Activated CD8-positive, alpha-beta memory T cell treated with anti-CD3 and anti-CD28 coated beads, Interleukin-2, amount 50 U/mL, for 4 hours (primary cell): ENCODE measurements at places on chromosomes 3 and 15.

DNA sequence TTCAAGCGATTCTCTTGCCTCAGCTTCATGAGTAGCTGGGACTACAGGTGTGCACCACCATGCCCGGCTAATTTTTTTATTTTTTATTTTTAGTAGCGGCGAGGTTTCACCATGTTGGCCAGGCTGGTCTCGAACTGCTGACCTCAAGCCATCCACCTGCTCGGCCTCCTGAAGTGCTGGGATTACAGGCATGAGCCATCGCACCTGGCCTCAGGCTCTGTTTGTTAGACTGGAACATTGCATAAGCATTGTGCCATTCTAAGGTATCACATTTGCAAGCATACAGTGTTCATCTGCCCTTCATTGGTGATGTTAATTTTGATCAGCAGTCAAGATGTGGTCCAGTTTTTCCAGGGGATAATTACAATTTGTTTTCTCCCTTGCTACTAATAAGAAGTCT is 43.0 kb downstream of the SQOR start:
- DNase-seq: no peak

GRCh38 chr3:9169956-9170850 is 79.2 kb downstream of the SRGAP3 start:
- no peak for DNase-seq

DNA sequence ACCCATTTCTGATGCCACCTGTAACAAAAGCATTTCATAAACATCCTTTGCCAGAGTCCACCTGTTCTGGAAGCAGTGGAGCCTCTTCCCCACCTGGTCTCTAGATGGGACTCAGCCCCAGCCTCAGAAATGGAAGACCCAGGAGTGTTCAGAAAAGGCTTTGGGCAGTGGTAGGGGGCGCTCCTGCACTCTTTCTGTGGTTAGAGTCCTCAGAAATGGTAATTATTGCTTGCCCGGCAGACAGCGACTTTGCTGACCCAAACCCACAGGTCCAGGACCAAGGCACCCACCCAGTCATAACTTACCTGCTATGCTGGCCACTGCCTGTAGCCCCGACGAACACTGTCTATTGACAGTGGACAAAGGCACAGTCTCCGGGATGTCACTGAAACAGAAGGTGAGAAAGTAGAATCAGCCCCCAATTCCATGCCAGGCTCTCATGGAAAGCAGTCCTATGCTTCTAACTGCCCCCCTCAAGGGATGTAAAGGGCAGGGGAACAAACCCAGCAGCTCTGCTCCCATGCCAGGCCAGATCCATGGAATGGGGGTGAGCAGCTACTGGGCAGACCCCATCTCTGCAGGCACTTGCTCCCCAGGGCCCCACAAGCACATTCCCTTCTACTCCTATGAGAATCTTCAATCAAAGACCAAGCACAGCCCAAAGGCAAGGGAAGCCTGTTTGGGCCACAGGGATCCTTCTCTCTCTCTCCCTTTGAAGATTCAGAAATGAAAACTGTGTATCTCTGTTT is 5.1 kb downstream of the ACAA1 start:
- no peak for DNase-seq

- peak; percentile 65 for DNase-seq
Measured at GRCh38 chr15:38670128-38671005, 105.8 kb upstream of the RASGRP1 start.

- DNase-seq: no peak
Measured at GRCh38 chr3:157938154-157938779, 168.0 kb downstream of the SHOX2 start.

GRCh38 chr3:13506680-13507079 is 26.6 kb downstream of the HDAC11 start:
- DNase-seq: no peak

DNA sequence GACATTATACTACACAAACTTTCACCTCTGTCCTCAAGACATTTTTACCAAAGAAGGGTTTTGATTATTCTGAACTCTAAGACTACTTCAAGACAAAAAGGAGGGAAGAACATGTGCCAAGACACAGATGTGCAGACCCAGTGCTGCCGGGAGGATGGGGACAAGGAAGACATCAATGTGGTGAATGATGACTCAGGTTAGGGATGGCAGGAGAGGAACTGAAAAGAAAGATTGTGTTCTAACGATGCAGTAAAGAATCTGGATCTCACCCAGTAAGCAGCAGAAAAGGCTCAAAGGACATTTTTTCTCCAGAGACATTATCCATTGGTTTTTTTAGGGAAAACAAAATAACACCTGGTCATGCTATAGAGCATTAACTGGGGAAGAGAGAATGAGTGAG is 449.9 kb upstream of the NR2F2 start:
- DNase-seq: no peak

DNA sequence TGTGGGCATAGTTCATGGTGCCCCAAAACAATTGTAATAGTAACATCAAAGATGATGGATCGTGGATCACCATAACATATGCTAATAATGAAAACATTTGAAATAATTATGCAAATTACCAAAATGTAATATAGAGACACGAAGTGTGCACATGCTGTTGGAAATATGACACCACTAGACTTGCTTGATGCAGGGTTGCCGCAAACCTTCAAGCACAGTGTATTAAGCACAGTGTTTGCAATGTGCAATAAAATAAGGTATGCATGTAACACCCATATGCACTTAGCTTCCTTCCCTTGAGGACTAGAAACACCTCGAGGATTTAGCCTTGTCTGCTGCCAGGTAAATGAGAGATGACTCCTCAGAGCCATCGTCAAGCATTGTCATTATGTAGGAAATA is 10.9 kb upstream of the GJD2 start:
- DNase-seq: no peak

GRCh38 chr3:24420224-24420623 is 74.4 kb downstream of the THRB start:
- no peak for DNase-seq

DNA sequence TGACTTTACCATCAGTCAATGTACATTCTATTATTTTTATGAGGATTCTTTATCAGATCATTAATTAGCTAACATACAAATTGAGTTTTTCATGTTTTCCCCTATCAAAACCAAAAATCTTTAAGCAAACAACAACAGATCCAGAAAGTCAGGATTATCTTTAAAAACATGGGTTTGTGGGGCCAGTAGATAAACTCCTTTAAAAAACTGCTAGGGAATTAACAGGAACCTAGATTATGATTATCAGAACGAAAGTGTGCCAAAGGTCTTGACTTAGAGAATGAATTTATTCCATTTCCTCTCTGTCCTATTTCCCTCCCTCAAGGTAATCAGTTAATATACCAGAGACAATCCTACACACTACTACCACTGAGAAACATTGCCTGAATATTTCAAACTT is 13.2 kb upstream of the CCDC13 start:
- DNase-seq: no peak

DNA sequence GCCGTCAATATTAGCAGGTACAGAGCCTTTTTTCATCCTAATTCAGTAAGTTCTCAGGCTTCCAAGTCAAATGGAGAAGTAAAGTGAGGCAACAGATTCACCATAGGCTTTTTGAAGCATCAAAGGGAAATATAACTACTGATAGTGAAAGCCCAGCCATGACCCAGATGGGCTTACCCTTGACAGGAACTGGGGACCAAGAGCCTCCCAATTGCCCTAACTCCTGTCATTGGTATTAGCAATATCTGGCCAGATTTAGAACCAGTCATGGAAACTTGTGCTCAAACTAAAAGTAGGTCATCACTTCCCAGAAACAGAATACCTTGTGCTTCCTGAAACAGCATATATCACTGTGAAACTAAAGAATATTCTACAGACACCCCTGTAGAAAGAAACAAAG is 33.0 kb downstream of the NME9 start:
- no peak for DNase-seq

- peak; percentile 58 for DNase-seq
Measured at GRCh38 chr15:71743861-71744382, 66.4 kb upstream of the NR2E3 start.

DNA sequence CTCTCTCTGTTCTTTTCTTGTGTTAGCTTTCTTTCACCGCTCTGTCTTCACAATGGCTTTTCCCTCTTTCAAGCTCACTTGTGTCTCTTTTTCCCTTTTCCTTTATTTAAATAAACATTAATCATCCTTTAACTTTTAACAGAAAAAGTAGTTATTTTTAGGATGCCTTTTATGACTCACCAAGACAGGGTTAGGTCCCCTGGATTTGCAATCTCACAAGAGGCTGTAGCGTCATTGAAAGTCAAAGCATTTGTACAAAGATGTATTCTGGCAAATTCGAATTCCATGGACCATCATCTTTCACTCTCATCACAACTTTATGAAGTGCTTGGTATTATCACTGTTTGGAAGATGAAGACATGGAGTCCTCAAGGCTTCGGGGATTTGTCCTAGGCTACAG is 34.8 kb upstream of the MCTP2 start:
- no peak for DNase-seq

- no peak for DNase-seq
Measured at GRCh38 chr3:33865133-33865532, 66.7 kb downstream of the PDCD6IP start.

GRCh38 chr3:79824166-79824565 is 56.4 kb upstream of the ROBO1 start:
- DNase-seq: no peak

DNA sequence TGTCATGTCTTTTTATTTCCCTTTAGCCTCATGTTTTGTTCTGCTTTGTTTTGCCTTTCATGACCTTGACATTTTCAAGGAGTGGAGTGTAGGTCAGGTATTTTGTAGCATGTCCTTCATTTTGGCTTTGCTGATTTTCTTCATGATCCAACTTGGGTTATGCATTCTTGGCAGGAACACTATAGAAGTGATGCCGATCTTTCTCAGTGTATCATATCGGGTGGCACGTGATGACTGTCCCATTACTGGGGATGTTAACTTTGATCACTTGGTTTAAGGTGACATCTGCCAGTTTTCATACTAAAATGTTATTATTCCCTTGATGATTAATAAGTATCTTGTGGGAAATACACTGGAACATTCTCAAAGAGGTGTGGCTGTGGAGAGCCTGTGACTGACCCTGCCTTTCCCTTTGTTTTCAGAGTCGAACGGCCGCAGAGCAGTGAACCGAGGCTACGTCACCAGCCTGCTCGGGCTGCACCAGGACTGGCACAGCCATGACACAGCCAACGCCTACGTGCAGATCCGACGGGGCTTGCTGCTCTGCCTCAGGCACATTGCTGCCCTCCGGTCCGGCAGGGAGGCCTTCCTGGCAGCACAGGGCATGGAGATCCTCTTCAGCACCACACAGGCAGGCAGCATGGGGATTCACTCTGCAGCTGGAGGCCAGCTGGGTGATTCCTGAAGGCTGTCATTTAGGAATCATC is 167.7 kb downstream of the AGBL1 start:
- no peak for DNase-seq

- DNase-seq: no peak
Measured at GRCh38 chr15:57100136-57100539, 181.7 kb downstream of the TCF12 start.

DNA sequence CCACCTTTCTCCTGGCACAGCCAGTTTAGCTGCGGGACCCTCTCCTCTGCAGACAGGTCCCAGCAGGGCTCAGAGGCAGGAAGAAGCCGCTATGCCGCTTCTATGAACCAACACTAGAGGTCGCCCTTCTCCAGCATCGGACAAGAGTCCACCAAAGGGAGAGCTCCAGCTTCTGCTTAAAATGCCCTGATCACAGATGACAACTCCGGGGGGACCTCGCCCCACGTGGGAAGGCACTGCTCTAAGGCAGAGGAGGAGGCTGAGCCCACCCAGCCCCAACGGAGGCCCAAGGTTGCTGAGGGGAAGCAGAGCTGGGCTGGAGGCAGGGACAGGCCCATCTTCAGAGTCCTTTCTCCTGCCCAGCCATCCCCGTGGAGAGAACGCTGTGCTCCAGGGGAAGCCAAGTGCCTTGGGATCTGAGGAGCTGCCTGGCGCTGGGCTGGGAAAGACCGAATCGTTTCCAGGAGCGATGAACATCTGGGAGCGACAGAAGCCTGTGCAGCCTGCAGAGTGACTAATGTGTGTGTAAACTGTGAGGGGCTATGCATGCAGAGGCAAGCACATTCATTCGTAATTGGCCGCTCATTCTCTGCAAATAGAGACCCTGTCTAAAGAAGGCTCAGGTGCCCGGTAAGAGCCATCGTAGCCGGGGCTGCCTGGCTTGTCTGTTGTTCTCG is 43.5 kb upstream of the BDH1 start:
- DNase-seq: peak; percentile 74

- no peak for DNase-seq
Measured at GRCh38 chr15:85500729-85501128, 120.3 kb downstream of the AKAP13 start.

- DNase-seq: no peak
Measured at GRCh38 chr15:85849946-85850345, 55.2 kb upstream of the KLHL25 start.

- no peak for DNase-seq
Measured at GRCh38 chr3:71614869-71615268, 31.3 kb upstream of the FOXP1 start.

GRCh38 chr3:194884649-194885315 is 199.1 kb downstream of the FAM43A start:
- DNase-seq: no peak

- DNase-seq: no peak
Measured at GRCh38 chr3:129625072-129625874, 18.8 kb upstream of the PLXND1 start.

- DNase-seq: no peak
Measured at GRCh38 chr15:71511796-71512681, 298.3 kb upstream of the NR2E3 start.

GRCh38 chr15:63093486-63094205 is 28.0 kb upstream of the LACTB start:
- peak; percentile 72 for DNase-seq

DNA sequence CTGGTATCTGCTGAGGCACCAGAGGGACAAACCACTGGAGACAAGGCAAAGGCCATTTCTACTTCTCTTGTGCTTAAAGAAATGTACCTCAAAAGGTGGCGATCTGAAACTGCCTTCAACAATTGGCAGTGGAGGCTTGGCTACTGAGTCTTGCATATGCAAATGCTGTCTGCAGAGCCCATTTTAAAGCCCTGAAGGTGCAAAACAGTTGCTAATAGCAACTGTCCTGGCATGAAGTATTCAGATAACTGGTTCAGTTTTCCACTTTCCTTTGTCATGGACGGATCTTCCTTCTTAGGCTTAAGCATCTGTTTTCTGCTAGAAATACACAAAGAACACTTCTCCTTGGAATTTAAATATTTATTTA is 71.4 kb upstream of the PSMD6 start:
- no peak for DNase-seq

GRCh38 chr3:15071699-15072098 is 6.6 kb upstream of the MRPS25 start:
- DNase-seq: no peak

DNA sequence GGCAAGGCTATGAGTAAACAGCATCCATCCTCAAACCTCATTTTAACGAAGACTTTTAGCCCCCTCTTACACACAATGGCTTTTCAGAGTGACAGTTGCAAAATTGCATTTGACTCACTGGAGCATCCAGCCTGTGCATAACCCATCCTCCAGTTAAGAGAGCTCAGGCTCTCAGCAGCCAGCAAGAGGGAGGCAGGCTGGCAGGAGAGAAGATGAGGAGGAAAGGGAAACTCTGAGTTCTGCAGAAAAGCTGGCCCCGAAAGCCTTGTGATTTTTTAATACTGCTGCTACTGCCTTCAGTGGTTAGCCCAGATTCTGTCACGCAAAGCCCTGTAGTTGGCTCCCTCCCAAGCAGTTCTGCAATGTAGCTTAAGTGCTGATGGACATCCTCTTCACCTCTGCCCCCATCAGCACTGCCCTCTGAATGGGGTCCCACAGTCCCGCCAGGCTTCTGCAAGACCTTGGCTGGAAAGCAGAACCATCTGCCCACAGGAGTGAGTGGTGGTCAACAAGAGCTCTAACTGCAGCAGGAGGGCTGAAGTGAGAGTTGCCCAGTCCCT is 371.3 kb downstream of the EPHB1 start:
- no peak for DNase-seq

- no peak for DNase-seq
Measured at GRCh38 chr15:80441714-80442113, 37.5 kb downstream of the ARNT2 start.
